Chondrocyte (in vitro differentiated cells): ENCODE measurements at places on chromosomes 6 and 20. TPM values are rescaled to one million over a fixed set of nuclear protein-coding genes. Genes with fewer than 3 reads are reported as not detected.
A peak's percentile ranks its signal among the peaks of the same experiment; 100 is the strongest.

DNA sequence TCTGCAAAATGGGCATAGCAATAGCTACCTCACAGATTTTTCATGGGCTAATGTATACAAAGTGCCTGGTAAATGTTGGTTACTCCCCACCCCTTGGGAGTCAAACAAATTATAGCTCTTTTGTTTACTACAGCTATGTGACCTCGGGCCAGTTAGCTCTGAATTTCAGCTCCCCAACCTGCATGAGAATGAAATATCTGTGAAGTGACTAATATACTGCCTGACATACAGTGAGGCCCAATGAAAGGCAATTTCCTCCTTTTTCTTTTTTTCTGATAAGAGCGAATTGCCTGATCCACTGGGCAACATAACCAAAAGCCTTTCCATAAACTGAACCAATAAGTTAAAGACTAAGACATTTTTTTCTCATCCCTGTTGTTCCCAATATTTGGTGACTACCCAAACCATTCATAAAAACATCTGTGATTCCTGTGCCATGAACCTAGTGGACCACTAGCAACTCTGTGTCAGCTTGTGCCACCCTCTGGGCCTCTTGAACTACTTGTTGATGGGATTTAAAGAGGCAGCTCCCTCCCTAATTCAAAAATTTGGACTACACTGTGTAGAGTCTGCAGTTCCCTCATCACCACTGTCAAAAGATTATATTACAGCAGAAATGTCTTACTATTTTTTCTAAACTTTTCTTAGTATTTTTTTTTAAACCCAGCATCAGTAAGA, 91.9 kb upstream of the TMEM30A start:
- no peaks in the 10 kb centered on the region for H3K27me3 ChIP-seq
- H3K27ac ChIP-seq, result no peak overlapping the region
- no peak overlapping the region for H3K4me3 ChIP-seq
- peaks cover 23% of the 10 kb centered on the region for H3K4me1 ChIP-seq

ERVFRD-1 gene
- total RNA-seq, result not detected in 3 replicates

- DNase-seq, result no peak
- H3K36me3 ChIP-seq, result no peaks in the 10 kb centered on the region
- H3K27ac ChIP-seq, result peak overlapping the region; percentile 82
- H3K27me3 ChIP-seq, result no peaks in the 10 kb centered on the region
- peaks cover 20% of the 10 kb centered on the region for H3K4me1 ChIP-seq
These were observed 45.4 kb downstream of the SSR1 start for GRCh38 chr6:7267466-7268091.

DNA sequence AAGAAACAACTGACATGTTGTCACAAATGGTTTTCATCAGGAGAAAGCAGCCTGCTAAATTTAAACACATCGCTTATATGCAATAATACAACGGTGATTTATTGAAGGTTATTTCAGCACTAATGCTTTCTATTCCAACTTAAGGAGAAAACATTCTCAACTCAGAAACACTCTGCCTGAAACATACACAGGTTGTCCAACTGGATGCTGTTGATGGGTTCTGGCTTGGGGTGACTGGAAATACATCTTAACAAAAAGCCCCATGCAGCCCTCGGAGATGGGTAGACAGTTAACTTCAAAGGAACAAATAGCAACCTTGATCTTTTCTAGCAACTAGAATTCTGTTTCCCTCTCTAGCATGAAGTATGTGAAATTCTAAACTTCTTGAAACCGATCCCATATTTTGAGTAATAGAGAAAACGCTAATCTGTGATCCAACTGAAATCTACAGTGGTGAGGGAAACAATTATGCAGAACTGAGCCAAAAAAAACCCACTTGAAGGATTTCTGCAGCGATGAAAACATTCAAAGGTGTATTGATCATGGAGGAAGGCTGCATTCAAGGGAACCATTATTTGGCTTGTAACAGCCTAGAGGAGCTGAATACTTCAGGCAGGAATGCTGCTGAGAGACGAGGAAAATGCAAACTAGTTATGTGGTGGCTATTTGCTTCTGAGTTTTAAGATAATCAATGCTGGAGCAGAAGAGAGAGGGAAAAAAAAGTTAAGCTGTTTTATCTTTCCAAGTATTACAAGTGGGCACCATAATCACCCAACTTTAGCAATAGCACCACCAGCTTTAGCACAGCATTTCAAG, 6.9 kb downstream of the ZMYND8 start:
- no peak overlapping the region for H3K4me3 ChIP-seq
- H3K4me1 ChIP-seq, result peaks cover 9% of the 10 kb centered on the region
- H3K27me3 ChIP-seq, result no peaks in the 10 kb centered on the region
- H3K27ac ChIP-seq, result no peak overlapping the region
- H3K36me3 ChIP-seq, result peaks cover 10% of the 10 kb centered on the region
- no peak for DNase-seq

- H3K27ac ChIP-seq, result no peak overlapping the region
- DNase-seq, result no peak
- no peaks in the 10 kb centered on the region for H3K4me1 ChIP-seq
These were observed 106.4 kb upstream of the ASCC3 start for GRCh38 chr6:100987556-100987955.

MAS1 gene
- not detected in 3 replicates for total RNA-seq

- DNase-seq, result no peak
- H3K4me1 ChIP-seq, result peaks cover 63% of the 10 kb centered on the region
- peak overlapping the region; percentile 99 for H3K27ac ChIP-seq
- H3K27me3 ChIP-seq, result no peaks in the 10 kb centered on the region
- H3K4me3 ChIP-seq, result no peak overlapping the region
These were observed 23.6 kb downstream of the BCL2L1 start for GRCh38 chr20:31698803-31699718.

DNA sequence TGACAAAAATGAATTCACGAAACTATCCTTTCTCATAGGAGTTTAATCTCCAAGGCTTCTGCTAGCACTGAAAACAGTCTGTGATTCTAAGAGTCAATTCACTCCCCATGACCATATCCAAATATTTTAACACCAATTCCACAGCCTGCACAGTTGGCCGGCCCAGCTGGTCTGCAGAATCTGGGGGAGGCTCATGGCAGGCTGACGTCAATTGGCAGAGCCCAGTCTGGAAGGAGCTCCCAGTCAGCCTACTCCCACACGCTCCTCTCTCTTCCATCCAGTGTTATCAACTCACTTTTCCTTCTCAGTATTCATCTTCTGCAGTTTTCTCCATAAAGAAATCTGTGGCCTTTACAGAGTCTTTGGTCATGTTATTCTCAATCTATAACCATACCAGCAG, 111.0 kb downstream of the TBXT start:
- no peak overlapping the region for H3K4me3 ChIP-seq
- DNase-seq, result no peak
- peaks cover 15% of the 10 kb centered on the region for H3K4me1 ChIP-seq
- no peak overlapping the region for H3K27ac ChIP-seq
- H3K36me3 ChIP-seq, result peaks cover 10% of the 10 kb centered on the region
